ENCODE measurements at places on chromosomes 11 and 22.

DNA sequence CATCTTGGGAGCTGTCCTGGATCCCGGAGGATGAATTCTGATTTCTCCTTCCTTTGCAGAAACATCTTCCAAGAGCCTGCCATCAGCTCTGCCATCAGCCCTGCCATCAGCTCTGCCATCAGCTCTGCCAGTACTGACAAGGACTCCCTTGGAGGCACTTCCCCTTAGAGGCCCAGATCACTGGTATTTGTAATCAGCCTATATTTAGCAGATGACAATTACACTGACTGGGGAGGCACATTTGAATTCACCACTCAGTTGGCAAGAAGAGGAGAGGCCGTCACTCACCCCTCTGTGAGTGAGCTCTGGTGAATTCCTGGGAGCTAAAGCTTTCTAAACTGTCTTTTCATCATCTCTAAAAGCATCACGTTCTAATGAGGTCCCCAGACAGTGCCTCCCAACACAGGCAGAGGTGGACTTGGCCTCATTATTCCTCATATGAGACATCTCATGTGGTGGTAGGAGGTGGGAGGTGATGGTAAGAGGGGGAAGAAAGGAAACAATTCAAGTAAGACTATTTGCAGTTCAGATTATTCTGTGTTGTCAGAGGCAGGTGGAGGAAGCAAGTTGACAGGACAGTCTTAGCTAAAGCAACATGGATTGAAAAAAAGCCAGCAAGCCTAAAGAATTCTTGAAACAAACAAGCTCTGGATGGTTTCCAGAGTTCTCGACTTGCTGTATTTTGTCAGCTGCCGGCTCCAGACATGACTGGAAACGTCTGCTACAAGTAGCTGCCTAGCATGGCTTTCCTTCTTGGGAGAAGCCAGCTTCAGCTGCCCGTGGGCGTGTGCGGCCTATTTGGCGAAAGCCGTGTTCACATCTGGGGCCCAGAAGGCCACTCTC lies 771.7 kb downstream of the TBC1D22A start:
- DNase-seq = no peak

DNA sequence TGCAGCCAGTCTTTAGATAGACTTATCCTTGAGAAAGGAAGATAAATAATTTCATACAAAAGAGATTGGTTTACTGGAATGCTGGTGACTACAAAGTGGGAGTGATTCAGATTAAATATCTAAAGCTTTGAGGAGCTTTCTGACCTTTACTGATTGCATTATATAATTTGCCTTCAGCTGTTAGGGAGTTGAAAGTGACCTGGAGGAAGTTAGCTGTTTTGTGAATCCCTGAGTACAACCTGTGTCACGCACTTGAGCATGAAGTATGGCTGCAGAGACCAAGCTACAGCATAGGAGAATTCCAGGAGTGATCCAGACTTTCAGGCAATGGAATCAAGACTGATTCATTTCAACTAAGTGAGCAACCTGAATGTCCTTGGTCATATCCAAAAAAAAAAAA lies 1848.3 kb upstream of the RAG2 start:
- DNase-seq = no peak

DNA sequence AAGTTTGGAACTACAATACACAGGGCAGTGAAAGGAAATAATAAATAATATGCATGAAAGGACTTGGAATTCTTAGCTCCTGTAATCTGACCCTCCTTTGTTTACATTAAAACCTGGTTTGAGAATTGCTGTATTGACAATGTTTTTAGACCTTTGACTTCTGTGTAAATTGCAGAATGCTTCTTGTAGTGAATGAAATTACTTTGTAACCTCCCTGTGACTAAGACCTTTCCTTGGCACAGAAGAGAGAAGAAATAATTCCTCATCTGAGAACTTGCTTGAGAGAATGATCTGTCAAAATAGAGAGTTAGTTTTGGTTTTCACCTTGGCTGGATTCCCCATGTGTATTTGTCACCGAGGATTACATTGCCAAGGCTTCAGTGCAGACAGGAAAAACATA lies 640.0 kb upstream of the ANO5 start:
- DNase-seq = no peak

DNA sequence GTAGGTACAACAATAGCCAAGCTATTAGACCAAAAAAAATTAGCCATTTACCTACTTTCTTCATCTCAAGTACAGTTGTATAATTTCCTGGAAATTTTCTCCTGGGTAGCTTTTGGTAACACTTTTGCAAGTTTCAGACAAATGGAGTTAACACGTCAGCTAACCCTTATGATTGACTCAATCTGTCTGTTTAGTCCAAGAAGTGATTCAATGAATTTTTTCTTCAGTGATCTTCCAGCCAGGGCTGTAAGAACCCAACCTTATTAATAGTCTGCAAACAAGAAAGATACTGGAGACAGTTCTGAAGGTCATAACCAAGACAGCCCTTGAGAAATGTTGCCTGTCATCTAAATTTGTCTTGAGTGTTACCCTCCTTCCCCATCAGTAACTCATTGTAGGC lies 30.1 kb upstream of the FIBIN start:
- DNase-seq = no peak

GRCh38 chr11:81979448-81979847 lies 754.2 kb downstream of the FAM181B start:
- no peak for DNase-seq

GRCh38 chr22:40714499-40715337 lies 35.4 kb downstream of the MCHR1 start:
- DNase-seq = no peak
